ENCODE measurements at places on chromosomes 16 and 17. TPM values are rescaled to one million over a fixed set of nuclear protein-coding genes. Genes with fewer than 3 reads are reported as not detected.

The KRT36 gene
- total RNA-seq, result not detected

The NXN gene
- 38.1 TPM for total RNA-seq

The MT1E gene
- total RNA-seq, result 52.9 TPM

The ERAL1 gene
- total RNA-seq, result 62.6 TPM

The KRT26 gene
- under 0.01 TPM for total RNA-seq

The CRISPLD2 gene
- 254 TPM for total RNA-seq

The CCL13 gene
- not detected for total RNA-seq

The NDUFAF8 gene
- 20.9 TPM for total RNA-seq

The ZG16B gene
- total RNA-seq, result not detected

The SETD1A gene
- 5.0 TPM for total RNA-seq

The LRRC46 gene
- not detected for total RNA-seq

The ACE gene
- 0.39 TPM for total RNA-seq

The CHST4 gene
- not detected for total RNA-seq

The ATP2C2 gene
- total RNA-seq, result not detected

The MYL4 gene
- 0.22 TPM for total RNA-seq

The ZPBP2 gene
- not detected for total RNA-seq

The SLC5A10 gene
- total RNA-seq, result not detected

The STX1B gene
- total RNA-seq, result 1.5 TPM

The CHST6 gene
- 0.79 TPM for total RNA-seq

The GPR179 gene
- total RNA-seq, result under 0.01 TPM

The ABCA3 gene
- under 0.01 TPM for total RNA-seq

The FBXW10B gene
- total RNA-seq, result 2.2 TPM

The GRAP gene
- total RNA-seq, result 0.65 TPM

The KRTAP4-3 gene
- total RNA-seq, result not detected

The TGFB1I1 gene
- 61.3 TPM for total RNA-seq

The CD300E gene
- total RNA-seq, result not detected

The CHD9NB gene
- 2.1 TPM for total RNA-seq

The GRAPL gene
- total RNA-seq, result not detected

The SMPD3 gene
- not detected for total RNA-seq

The GGA3 gene
- 16.1 TPM for total RNA-seq

Data from placental epithelial cell (primary cell).